ENCODE measurements at places on chromosomes 12 and 14. TPM values are rescaled to one million over a fixed set of nuclear protein-coding genes. Genes with fewer than 3 reads are reported as not detected.

Gene GPR135
- total RNA-seq: 4.2 TPM

Gene MYH6
- not detected for total RNA-seq

Gene TMBIM6
- total RNA-seq: 296 TPM

Gene SOAT2
- 0.13 TPM for total RNA-seq

Gene FRMD6
- 51.8 TPM for total RNA-seq

Gene EIF2S3B
- 2.3 TPM for total RNA-seq

Gene PRH2
- total RNA-seq: not detected

Gene GLI1
- 10.1 TPM for total RNA-seq

Gene LIN7A
- 9.0 TPM for total RNA-seq

Gene NEUROD4
- not detected for total RNA-seq

Gene ALX1
- 12.4 TPM for total RNA-seq

Gene FAM234B
- total RNA-seq: 9.5 TPM

Gene SLC8B1
- total RNA-seq: 16.7 TPM

Gene GPD1
- 1.1 TPM for total RNA-seq

Gene AVPR1A
- 0.09 TPM for total RNA-seq

Gene FBXO34
- total RNA-seq: 35.9 TPM

Gene OTUB2
- total RNA-seq: 6.6 TPM

Gene HHIPL1
- 4.7 TPM for total RNA-seq

Gene DHRS2
- total RNA-seq: 1.5 TPM

Gene PSME1
- total RNA-seq: 148 TPM

Gene KRT77
- not detected for total RNA-seq

Gene ARMH4
- 19.8 TPM for total RNA-seq

Gene TBK1
- 25.5 TPM for total RNA-seq

Gene OASL
- 0.11 TPM for total RNA-seq

Gene DYRK2
- total RNA-seq: 53.7 TPM

Gene VWF
- total RNA-seq: 0.24 TPM

Gene GPRC5D
- not detected for total RNA-seq

Gene CCDC197
- not detected for total RNA-seq

Gene PPP1R13B
- total RNA-seq: 49.1 TPM

Gene KRT85
- total RNA-seq: not detected

Gene SERPINA3
- 0.29 TPM for total RNA-seq

Gene RNASE3
- not detected for total RNA-seq

Gene CAND1
- 270 TPM for total RNA-seq

Gene ASB8
- total RNA-seq: 24.8 TPM

Gene PLA2G1B
- total RNA-seq: not detected

Gene TAS2R7
- total RNA-seq: 0.40 TPM

Gene EAPP
- total RNA-seq: 43.8 TPM

Gene ATP5F1B
- 391 TPM for total RNA-seq

Gene PRORP
- 32.6 TPM for total RNA-seq

Gene ANGEL1
- total RNA-seq: 39.9 TPM
